Caki2 (cell line): ENCODE measurements at places on chromosomes 12 and 14. TPM values are rescaled to one million over a fixed set of nuclear protein-coding genes. Genes with fewer than 3 reads are reported as not detected.

DNA sequence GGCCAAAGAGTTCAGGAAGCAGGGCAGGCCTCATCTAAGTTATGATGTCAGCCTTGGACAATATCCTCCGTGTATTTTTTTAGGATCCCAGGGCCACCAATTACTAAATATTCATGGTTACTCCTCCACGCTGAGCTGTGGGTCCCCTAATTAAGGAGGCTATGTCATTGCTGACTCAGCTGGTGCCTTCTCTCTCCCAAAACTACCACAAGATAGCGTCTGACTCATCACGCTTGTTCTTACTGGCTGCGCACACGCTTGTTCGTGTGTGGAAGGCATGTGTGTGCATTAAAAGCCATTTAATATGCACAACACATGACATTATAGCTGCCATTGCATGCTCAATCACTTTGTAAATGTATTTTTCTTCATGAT lies 78.3 kb downstream of the GSC start:
- no peak for DNase-seq

DNA sequence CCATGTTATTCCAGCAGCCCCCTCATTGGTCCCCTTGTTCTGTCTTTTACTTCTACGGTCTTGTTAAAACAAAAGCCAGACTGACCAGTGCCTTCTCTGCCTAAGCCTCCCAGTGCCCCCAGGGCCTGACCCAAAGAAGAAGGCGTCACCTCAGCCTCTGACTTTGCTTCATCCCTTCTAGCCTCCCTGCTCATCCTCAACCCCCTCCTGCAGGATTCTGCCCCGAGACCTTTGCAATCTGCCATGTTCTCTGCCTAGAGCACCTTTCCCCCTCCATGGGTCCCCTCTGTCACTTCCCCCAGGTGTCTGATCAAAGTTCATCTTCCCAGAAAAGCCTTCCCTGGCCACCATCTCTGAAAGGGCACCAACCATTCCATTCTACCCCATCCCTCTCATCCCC lies 7.9 kb upstream of the RBM19 start:
- DNase-seq, result no peak

DNA sequence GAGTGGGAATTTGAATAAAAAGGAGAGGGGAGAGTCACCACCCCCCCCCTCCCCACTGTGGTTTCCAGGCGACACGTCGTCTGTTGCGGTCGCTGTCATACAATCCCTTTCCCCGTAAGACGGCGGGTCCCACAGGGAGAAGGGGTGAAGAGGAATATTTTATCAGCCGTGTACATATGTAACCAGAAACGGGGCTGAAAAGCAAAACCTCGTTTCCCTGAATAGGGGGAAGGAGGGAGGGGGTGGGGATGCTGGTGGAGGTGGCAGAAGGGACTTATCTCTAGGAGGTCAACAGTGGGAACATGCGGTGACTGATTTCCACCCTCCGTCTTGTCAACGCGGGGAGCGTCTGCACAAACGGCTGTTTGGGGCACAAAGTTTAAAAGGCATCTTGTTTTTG lies 171.4 kb downstream of the RBM19 start:
- no peak for DNase-seq

The SCN8A gene
- 0.30 TPM in 1 of 2 replicates, not detected in the other for total RNA-seq

The P2RX2 gene
- total RNA-seq, result not detected in 2 replicates

The ACSM4 gene
- not detected in 2 replicates for total RNA-seq
